ENCODE measurements at places on chromosomes 7 and 10.
A peak's percentile ranks its signal among the peaks of the same experiment; 100 is the strongest.

- no peak for DNase-seq
Observed at GRCh38 chr7:20602306-20602705, 13.2 kb upstream of the ABCB5 start.

- DNase-seq: no peak
Observed at GRCh38 chr10:70404787-70405036, 767 bp downstream of the EIF4EBP2 start.

DNA sequence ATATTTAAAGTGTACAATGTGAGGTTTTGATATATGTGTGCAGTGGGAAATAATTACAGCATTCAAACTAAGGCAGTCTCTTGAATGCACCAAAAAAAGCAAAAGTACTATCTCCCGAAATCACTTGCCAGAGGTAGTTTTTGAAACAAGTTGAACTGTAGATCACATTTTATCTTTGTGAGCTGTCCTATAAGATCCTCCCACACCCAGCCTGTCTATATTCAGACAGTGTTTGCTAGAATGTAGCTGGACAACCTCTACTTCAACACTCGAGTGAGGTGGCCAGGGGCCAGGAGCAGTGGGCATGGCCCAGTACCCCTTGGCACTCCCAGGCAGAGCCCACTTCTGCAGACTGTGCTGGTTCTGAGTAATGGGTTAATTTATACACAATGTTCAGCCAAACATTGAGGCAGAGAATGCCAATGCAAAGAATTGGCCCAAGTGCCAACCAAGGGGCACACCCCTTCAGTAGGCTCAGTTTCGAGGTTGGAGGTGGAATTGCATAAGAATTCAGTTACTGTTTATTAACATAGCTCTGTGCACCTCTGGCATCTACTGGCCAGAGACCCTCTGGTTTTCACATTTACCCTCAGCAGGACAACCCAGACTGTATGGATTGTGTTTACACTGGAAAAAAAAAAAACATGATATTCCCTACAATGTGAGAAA lies 70.5 kb downstream of the AHR start:
- DNase-seq: no peak

DNA sequence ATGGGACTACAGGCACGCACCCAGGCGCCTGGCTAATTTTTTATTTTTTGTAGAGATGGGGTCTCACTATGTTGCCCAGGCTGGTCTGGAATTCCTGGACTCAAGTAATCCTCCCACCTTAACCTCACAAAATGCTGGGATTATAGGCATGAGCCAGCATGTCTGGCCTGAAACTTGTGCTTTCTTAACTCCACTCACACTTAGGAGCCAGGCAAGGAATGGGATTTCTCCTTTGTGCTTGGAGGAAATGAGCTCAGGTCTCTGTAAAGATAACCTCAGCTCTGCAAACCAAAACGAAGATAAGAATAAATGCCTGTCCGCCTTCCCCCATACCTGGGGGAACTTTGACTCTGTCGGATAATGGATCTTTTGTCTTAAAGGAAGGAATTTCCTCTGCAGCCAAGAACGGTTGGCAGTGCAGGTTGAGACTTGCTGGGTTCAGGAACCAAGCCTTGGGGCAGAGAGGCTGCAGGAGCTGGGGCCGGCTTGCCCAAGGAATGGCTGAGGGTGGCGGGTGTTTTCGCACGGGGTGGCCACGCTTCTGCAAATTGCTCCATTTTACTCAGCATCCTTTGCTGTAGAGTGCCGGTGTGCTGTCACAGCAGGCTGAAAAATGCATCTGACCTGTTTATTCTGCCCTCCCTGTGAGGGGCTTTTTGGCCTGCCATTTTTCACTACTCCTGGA lies 174.2 kb downstream of the KIAA1217 start:
- DNase-seq: no peak

GRCh38 chr10:102523250-102524029 lies 19.7 kb downstream of the SUFU start:
- DNase-seq: peak; percentile 45

DNA sequence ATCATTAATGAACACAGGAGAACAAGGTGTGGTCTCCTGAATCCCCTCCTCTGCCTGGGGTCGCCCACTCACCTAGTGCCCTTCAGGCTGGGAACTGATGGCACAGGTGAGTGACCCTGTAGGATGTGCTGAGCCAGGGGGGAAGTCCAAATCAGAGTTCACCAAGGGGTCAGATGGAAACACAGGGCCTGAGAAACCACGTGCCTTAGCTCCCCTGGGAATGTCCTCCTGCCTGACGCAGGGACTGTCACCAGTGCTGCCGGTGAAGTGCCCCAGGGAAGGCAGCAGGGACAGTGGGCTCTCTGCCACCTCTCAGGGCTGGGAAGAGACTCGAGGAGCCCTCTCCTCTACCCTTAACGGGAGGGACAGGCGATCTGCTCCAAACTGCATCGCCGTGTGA lies 5.8 kb upstream of the PYROXD2 start:
- peak; percentile 76 for DNase-seq

DNA sequence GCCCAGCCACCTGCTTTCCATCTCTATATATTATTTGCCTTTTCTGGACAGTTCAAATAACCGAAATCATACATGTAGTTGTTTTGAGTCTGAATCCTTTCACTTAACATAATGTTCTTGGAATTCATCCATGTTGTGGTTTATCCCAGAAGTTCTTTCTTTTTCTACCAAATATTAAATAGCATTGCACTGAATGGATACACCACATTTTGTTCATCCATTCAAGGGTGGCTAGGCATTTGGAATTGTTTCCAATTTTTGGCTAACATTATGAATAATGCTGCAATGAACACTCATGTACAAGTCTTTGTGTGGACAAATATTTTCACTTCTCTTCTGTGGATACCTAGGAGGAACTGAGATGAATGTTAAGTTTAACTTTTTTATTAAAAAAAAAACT lies 18.0 kb downstream of the DNAJC1 start:
- DNase-seq: no peak

DNA sequence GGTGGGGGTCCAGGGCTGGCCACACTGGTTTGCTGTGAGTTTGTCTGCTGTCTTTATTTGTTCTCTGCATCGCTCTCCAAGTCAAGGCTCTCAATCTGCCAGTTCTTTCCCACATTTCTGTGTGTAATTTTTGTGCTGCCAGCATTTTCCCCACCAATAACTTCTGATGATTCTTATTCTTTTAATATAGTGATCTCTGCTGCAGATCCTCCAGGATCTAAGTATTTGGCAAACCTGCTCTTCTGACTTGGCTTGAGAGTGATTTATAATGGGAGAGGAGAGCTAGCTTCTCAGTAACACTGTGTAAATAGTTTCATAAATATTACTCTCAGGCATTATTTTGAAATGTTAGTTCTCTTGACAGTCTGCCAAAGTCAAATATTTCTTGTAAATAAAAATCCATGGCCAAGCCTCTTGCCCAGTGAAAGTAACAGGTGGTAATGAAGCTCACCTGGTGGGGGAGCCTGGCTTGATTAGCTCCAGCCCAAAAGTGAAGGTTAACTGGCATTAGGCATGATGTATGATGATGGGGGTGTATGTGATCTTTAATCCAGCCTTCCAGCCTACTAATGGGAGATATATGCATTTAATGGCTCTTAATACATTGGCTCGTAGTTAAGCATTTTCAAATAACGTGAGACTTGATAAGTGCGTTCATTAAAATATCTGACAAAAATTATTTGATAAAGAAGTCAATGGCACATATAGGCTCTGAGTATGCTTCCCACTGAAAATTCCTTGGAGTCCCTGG lies 1055.9 kb downstream of the KCNMA1 start:
- no peak for DNase-seq
